Fibroblast of upper back skin (primary cell): ENCODE measurements at places on chromosomes 5 and 9.

DNA sequence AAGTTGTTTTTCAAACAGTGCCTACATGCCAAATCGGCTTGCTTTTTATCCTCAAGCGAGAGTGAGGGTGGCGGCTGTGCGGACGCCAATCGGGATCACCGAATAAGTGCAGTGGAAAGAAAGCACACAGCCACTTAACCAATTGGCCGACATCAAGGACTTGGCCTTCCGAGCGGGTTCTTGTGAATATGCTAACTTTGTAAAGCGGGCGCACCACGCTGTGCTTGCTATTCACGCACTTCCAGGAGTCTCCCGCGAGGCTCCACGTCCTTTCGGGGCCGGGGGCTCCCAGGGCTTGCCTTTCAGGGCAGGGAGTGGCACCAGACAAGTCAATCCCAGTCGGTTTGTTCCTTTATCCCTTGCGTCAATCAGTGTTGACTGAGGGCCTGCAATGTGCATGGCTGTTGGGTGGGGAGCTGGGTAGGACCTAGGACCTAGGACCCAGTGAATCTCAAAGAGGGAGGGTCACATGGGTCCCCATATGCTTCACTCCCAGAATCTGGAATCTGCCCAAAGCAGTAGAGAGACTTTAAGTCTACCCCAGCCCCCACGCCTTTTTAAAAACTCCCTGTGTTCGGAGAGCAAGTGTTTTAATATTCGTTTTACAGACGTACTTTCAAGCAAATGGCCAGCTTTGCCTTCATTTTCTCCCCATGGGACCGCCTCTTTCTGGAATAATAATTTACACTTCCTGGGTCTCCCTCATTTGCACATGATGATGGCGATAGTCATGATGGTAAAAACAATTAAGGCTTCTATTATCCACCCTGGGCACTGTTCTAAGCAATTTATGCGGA, 2.0 kb upstream of the GCNT4 start:
- DNase-seq = peak; percentile 34

- peak; percentile 38 for DNase-seq
These were observed 1.3 kb downstream of the GADD45G start for GRCh38 chr9:89606049-89606623.

- DNase-seq = no peak
These were observed 411.0 kb upstream of the WWC1 start for GRCh38 chr5:167880420-167880819.

- DNase-seq = peak; percentile 12
These were observed 59.3 kb upstream of the SELENOP start for GRCh38 chr5:42870882-42871418.

DNA sequence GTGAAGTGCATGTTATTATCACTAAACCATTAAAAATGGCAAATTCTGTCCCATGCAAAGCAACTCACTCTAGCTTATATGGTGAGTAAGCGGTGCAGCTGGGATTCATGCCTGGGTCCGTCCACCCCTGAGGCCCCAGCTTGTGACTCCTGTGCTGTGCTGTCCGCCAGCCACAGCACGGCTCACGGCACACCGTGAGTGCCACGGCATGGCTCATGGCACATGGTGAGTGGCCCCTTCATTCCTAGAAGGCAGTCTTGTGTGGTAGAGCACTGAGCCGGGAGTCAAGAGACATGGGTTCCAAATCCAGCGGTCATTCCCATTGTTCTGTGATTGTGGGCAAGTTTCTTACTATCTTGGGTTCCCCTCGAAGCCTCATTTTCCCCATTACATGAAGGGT, 18.8 kb downstream of the RGS3 start:
- no peak for DNase-seq

- peak; percentile 83 for DNase-seq
These were observed 15.6 kb downstream of the FCN2 start for GRCh38 chr9:134895908-134896833.

- no peak for DNase-seq
These were observed 6.2 kb upstream of the TMEM141 start for GRCh38 chr9:136784997-136785361.

DNA sequence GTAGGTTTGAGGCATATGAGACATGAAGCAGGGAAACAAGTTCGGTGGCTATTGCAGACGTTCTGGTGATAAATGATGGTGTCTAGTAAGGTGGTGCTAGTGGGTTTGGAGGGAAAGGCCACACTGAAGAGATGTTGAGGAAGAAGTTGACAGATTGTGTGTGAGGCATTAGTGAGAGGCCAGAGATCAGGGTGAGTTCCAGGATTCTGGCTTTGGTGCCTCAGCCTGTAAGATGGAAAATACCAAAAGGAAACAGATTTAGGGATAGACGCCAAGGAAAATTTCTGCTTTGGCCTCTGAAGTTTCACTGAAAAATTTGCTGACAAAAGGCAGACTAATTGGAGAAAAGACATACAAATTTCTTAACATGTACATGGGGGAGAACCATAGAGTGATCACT, 6.4 kb upstream of the PAIP1 start:
- DNase-seq = peak; percentile 39

- DNase-seq = no peak
These were observed 35.7 kb upstream of the PLIN2 start for GRCh38 chr9:19162956-19163355.

GRCh38 chr9:126297661-126298060, 29.0 kb upstream of the MVB12B start:
- DNase-seq = no peak

DNA sequence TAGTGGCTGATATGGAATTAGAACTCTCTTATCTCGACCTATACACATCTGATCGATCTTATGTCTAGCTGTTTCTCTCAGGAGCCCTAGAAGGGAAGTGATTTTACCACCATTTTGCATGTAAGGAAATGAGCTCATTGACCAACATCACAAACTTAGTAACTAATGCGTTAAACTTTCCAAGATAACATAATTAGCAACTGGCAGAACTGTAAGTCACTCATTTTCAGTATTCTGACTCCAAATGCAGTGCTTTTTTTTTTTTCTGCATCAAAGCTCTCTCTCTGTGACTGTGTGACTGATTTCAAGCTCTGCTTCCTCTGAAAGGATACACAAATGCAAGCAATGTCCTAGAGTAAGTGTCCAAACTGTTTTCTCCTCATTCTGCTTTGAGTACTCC, 68.1 kb upstream of the FBXL7 start:
- no peak for DNase-seq

GRCh38 chr9:20610591-20610990, 11.7 kb downstream of the MLLT3 start:
- DNase-seq = no peak
